Aortic smooth muscle cell (primary cell): ENCODE measurements at places on chromosomes 2 and 18. TPM values are rescaled to one million over a fixed set of nuclear protein-coding genes. Genes with fewer than 3 reads are reported as not detected.

AFTPH gene
- 26.2 and 27.7 TPM in 2 replicates for total RNA-seq

MROH2A gene
- total RNA-seq, result not detected in 2 replicates

GAL3ST2 gene
- not detected in 2 replicates for total RNA-seq

SMAD2 gene
- total RNA-seq, result 72.0 and 117 TPM in 2 replicates

NFATC1 gene
- 1.7 and 2.4 TPM in 2 replicates for total RNA-seq

ANKRD30BL gene
- not detected in 2 replicates for total RNA-seq

ERFE gene
- 0.92 and 0.99 TPM in 2 replicates for total RNA-seq

MOGAT1 gene
- total RNA-seq, result not detected in 2 replicates

CRYBA2 gene
- not detected in 2 replicates for total RNA-seq

LGALSL gene
- 7.7 and 11.1 TPM in 2 replicates for total RNA-seq

RAB17 gene
- total RNA-seq, result 0.26 and 0.31 TPM in 2 replicates

MGAT4A gene
- total RNA-seq, result 1.6 and 2.2 TPM in 2 replicates

TUBA3D gene
- not detected in 2 replicates for total RNA-seq

CAPN14 gene
- total RNA-seq, result 0.12 and 0.26 TPM in 2 replicates

B4GALT6 gene
- total RNA-seq, result 0.92 and 2.0 TPM in 2 replicates

ST6GAL2 gene
- not detected in 2 replicates for total RNA-seq

UGT1A3 gene
- not detected in 2 replicates for total RNA-seq

CPSF3 gene
- total RNA-seq, result 52.5 and 56.1 TPM in 2 replicates

RFTN2 gene
- total RNA-seq, result 19.7 and 25.6 TPM in 2 replicates

GREB1 gene
- total RNA-seq, result 0.12 and 0.40 TPM in 2 replicates

CAD gene
- total RNA-seq, result 20.6 and 26.8 TPM in 2 replicates

GNLY gene
- not detected in 2 replicates for total RNA-seq

TMEM178A gene
- total RNA-seq, result 1.5 and 1.7 TPM in 2 replicates

RESP18 gene
- not detected in 2 replicates for total RNA-seq

CXCR1 gene
- total RNA-seq, result not detected in 2 replicates

SLC19A3 gene
- 0.06 and 0.40 TPM in 2 replicates for total RNA-seq

CACNB4 gene
- total RNA-seq, result 0.79 and 1.3 TPM in 2 replicates

SLC14A1 gene
- 443 and 540 TPM in 2 replicates for total RNA-seq

OTOS gene
- not detected in 2 replicates for total RNA-seq

SERPINB10 gene
- 0.13 TPM in 1 of 2 replicates, not detected in the other for total RNA-seq

CHRNG gene
- not detected in 2 replicates for total RNA-seq
